NCI-H1436 treated with DMSO at 0.1 percent for 48 hours (cell line): ENCODE measurements at places on chromosomes 5 and 9.

GRCh38 chr5:168613996-168614395 is 34.8 kb upstream of the PANK3 start:
- no peak for DNase-seq

GRCh38 chr5:56142233-56142613 is 90.9 kb downstream of the ANKRD55 start:
- no peak for DNase-seq

- no peak for DNase-seq
Measured at GRCh38 chr9:34259315-34259714, 69.8 kb downstream of the KIF24 start.

DNA sequence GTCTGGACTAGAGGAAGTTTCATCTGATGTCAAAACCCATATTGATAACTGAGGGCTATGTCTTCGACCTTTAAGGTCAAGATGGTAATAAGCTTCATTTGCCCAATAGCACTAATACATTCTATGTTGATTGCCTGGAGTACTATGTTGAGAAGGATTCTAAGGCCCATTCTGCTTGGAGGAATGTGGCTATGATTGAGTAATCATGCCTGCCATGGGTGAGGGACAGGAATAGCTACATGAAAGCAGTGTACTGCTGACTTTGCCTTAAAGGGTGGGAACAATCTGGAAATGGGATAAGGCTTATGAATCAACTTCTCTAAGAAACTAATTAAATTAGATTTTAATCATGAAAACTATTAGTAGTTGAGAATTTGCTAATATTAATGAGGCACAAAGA is 13.6 kb downstream of the NNT start:
- no peak for DNase-seq

- DNase-seq, result no peak
Measured at GRCh38 chr9:77885104-77885672, 146.4 kb downstream of the GNAQ start.

GRCh38 chr5:22754155-22754554 is 99.0 kb downstream of the CDH12 start:
- no peak for DNase-seq

- DNase-seq, result no peak
Measured at GRCh38 chr5:59117320-59117719, 534.4 kb downstream of the RAB3C start.
